Colonic mucosa (tissue), 4 donors: ENCODE measurements at places on chromosomes 12 and 14. TPM values are rescaled to one million over a fixed set of nuclear protein-coding genes. Genes with fewer than 3 reads are reported as not detected.

DNA sequence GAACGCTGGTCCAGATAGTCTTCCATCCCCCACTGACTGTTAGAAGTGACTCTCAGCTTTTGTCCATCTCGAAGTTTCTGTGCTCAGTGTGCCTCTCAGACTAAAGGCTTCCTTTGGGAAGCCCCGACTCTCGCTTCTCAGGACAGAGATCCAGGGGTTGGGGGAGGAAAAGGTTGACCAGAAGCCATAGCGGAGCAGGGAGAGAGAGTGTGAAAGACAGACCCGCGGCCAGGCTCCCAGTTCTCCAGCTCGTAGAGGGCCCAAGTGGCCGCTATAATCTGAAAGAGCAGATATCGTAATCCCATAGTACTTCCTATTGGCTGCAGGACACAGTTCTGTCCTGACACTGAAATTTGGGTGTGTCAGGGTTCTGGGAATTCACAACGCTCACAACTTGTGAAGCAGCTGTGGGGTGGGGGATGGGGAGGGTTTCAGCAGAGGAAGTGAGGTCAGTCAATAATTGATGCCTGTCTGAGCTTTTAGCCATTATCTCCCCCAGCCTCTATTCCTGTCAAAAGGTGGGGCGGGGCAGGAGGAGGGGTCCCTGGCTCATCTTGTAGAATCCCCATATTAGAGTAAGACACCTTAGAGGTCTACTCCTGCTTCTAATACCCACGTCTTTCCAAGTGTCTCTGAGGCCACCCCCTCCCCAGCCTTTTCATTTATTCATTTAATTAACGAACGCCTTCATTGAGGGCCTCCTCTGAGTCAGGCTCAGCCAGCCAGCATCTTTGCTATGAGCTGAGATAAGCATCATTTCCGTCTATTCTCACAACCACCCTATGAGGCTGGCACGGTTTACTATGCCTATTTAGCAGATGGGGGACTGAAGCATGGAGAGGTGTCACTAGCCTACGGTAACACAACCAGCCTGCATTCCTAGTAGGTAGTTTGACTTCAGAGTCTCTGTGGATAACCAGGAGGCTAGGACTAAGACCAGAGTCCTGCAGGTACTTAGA is 1.6 kb upstream of the ACVRL1 start:
- peak; percentile 87 for DNase-seq

The GALC gene
- 27.4 TPM for total RNA-seq

GRCh38 chr12:58117201-58117600 is 175.8 kb downstream of the ATP23 start:
- DNase-seq: no peak

The ASPG gene
- 7.5 TPM for total RNA-seq

DNA sequence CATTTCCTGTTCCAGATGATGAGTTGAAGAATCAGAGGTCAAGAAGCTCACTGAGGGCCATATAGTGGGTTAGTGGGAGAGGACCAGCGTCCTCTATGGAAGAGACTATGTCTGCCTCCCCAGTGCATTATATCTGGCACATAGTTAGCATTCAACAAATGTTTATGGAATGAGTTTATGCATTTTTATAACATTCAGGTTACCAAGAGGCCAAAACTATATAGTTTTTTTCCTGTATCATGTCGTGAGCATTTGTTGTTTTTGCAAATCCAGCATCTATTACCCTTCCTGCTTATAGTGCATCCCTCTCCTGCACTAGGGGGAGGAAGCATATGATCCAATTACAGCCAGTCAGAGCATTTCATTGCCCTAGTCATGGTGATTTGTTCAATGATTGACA is 60.6 kb downstream of the SUDS3 start:
- no peak for DNase-seq

GRCh38 chr12:80576641-80577418 is 130.6 kb upstream of the MYF6 start:
- no peak for DNase-seq

The PPM1H gene
- total RNA-seq: 8.1 TPM

- DNase-seq: no peak
These were observed 40.7 kb downstream of the ELK3 start for GRCh38 chr12:96234591-96235483.

- DNase-seq: no peak
These were observed 15.7 kb downstream of the FOXG1 start for GRCh38 chr14:28782301-28782700.

DNA sequence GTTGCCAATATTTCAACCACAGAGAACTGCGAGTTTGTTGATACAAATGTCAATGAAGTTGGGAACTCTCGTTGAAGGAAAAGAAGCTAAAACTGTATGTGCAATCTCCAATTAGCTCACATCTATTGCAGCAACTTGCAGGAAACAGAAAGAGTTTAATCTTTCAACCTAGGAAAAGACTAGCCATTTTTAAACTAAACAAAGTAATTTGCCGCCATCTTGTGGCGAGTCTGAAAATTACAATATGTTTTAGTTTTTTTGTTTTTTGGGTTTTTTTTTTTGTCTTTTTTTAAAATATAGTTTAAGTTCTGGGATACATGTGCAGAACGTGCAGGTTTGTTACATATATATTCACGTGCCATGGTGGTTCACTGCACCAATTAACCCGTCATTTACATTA is 131.2 kb upstream of the FOXG1 start:
- DNase-seq: no peak

The ZDHHC22 gene
- total RNA-seq: 0.42 TPM

DNA sequence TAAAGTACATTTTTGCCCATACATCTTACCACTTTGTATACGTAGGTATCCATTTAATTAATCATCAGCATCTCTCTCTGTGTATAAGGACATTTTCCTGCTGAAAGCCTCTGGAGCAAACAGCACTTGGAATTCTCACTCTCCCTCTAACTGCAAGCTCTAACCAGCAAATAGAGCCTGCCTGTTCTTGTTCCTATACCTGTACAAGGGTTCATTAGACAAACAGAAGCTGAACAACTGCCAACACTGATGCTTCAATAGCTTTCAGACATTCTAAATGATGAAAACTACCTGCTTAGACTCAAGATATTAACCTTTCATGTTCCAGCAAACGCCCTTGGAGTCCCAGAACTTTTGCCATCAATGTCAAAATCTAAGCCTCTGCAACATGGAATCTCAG is 98.0 kb downstream of the KCNH5 start:
- DNase-seq: no peak

- peak; percentile 61 for DNase-seq
These were observed 3.0 kb downstream of the ETV6 start for GRCh38 chr12:11652351-11653040.

The PTHLH gene
- 0.58 TPM for total RNA-seq

The SLC38A2 gene
- total RNA-seq: 158 TPM

The SERPINA1 gene
- total RNA-seq: 278 TPM

DNA sequence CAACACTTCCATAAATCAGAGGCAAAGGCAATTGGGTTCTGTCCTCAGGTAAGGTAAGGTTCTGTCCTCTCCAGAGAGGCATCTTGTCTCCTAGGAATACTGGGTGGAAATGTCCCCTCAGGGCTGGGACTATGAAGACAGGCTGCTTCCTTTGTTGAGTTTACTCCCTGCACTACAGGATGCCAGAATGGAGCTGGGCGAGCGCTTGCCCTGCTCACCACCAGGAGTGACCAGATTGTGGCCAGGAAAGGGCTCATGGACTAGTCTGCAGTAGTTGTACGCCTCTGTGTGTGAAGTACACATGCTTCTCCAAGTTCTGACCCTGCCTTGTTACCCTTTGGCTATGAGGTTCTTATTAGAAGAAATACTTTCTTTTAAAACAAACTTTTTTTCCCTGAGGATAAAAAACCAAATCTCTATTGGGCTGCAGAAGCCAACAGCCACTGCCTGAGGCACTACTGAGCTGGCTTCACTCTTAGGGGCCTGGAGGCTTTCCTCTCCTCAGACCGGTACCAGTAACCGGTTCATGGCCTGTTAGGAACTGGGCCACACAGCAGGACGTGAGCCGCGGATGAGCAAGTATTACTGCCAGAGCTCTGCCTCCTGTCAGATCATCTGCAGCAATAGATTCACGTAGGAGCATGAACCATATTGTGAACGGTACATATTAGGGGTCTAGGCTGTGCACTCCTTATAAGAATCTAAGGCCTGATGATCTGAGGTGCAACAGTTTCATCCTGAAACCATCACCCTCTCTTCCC is 83.2 kb downstream of the DHRS2 start:
- no peak for DNase-seq

The DNAI7 gene
- not detected for total RNA-seq

DNA sequence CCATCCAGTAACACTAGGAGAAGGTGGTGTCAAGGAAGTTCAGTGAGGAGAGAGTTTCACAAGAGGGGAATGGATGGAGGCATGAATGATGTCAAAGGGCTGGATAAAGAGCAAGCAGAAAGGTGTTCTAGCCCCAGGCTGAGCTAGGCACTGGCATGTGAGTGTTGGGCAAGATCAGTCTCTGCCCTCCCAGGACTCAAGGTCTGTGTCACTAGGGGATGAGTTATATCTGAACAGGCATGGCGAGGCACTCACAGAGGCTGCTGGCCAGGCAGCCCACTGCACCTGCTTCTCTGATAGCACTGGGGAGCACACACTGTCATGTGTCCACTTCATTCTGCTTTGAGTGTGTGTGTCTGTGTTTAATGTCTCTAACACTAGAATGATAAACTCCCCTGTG is 903.8 kb downstream of the BCL11B start:
- DNase-seq: no peak

DNA sequence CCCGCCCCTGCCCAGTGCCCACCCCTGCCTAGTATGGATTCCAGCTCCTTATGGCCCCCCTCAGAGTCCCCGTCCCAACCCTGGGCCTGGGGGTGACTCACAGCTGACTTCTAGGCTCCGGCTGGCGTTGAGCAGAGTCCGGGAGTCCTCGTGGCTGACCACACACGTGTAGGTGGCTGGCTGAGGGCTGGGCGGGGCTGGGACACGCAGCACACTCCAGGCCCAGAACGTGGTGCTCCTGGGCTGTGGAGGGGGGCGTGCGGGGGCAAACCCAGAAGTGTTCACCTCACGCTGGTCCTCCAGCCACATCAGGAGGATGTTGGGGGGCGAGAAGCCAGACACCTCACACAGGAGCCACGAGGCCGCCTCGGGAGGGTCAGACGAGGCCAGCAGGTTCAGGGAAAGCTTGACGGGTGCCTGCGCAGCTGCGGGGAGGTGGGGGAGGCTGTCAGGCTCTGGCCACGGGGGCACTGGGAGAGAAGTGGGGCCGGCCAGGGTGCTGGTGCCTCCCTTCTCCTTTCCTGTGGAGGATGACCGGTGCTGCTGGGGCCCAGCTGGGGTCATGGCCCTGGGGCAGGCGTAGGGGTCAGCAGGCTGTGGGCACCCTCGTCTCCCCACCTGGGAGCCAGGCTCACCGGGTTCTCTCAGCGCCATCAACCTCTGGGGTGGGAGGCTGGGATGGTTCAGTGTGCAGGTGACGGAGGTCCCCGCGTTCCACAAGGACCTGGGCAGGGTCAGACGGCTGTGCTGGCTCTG is 314.1 kb downstream of the TMEM121 start:
- peak; percentile 10 for DNase-seq

DNA sequence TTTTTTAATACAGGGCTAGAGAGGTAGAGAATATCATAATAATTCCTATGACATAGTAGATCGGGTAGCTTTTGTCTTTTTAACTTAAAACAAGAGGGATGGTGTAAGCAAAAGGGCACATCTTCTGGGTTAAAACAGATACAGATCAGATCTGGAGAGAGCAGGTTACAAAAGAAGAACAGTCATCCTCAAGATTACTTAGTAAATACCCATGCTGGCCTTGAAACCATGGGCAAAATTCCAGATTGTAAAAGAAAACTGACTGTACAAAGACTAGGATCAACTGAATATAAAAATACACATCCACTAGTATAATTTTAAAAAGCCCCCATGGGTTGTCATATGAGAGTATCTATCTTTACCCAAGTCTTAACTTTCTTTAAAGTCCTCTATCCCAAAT is 76.7 kb downstream of the MED13L start:
- no peak for DNase-seq

The KRT83 gene
- not detected for total RNA-seq

The PTCSC3 gene
- not detected for total RNA-seq

- DNase-seq: no peak
These were observed 72.4 kb upstream of the PPP2R5C start for GRCh38 chr14:101689039-101689501.

- no peak for DNase-seq
These were observed 129.0 kb upstream of the BCL2L14 start for GRCh38 chr12:11941606-11942337.

The CLEC9A gene
- total RNA-seq: not detected

DNA sequence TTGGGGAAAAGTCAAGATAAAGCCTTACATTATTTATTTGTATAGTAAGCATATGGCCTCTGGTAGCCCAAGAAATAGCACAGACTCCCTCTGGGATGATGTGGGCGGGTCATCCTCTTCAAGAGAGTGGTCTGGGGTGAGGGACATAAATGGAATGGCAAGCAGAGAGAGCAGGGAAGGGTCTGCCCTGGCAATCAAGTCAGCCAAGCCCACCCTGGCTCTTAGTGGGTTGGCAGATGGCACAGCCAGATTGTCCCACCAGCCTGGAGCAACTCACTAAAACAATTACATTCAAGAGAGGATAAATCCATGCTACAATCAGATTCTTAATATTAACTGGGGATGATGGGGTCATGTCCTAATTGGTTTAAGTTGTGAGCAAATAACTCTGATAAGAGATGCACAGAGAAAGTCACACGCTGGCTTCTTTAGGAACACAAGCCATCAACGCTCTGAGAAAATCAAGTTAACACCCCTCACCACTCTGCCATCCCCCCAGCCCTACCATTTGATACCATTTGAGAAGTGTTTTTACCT is 2.8 kb upstream of the PELI2 start:
- DNase-seq: no peak

DNA sequence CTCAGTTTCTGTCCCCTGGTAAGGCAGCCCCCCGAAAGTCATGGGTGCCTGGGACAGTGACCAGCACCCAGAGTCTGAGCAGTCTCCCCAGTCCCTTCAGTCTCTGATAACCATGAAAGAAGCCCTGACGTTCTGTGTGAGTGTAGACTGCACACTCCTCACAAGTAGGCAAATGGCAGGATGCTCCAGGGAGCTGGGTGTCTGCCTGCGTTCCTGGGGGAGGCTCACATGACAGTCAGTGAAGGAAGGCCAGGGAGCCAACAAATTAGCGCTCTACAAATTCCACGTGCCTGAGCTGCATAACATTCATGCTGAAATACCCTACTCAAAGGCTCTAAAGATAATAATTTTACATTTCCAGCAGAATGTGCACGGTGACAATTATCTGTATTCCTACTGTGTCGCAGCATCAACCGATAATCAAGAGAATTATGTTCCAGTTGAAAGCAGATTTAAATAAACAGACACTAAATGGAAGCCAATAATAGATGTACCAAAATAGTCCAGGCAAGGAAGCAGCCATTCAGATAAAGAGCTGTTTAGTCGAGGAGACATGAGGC is 56.3 kb downstream of the ASCL1 start:
- no peak for DNase-seq

- DNase-seq: no peak
These were observed 18.9 kb downstream of the SYNE3 start for GRCh38 chr14:95497561-95498011.

DNA sequence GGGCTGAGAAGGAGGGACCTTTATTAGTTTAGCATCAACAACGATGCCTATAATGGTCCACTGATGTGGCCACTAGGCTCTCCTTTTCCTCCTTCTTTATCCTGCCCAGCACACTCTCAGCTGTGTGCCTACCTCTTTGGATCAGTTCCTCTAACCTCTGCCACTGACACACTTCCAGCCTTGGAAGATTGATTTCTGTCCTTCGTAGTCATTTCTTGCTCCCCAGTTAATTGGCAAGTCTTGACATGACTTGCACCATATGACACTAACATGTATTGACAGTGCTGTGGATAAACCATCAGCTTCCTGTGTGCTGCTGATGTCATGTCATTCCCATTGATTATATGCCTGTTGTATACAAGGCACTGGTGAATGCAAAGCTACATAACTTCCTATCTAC is 90.2 kb upstream of the PLEKHG7 start:
- no peak for DNase-seq

GRCh38 chr14:36256126-36256801 is 64.2 kb downstream of the MBIP start:
- DNase-seq: peak; percentile 41

The GALNT8 gene
- total RNA-seq: 31.6 TPM
